Hepatocyte (in vitro differentiated cells): ENCODE measurements at places on chromosomes 3 and 15.

DNA sequence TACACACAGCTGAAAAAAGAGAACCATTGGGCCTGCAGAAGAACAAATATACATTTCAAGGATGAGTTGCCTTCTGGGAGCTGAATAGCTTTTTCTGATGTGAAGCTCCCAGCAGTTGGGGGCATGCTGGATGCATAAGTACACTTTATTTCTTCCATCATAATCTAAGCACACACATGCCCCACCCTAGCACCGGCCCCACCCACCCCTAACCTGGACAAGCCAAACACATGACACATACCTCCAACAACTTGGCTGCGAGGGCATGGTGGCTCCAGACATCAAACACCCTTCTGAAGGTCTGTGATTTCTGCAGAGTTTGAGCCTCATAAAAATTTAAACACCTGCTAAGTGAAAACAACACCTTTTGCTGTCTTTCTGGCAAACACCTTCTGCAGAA, 307.2 kb upstream of the TRIM42 start:
- H3K4me3 ChIP-seq: no peak overlapping the region
- H3K4me1 ChIP-seq: no peaks in the 10 kb centered on the region
- no peaks in the 10 kb centered on the region for H3K27me3 ChIP-seq
- H3K27ac ChIP-seq: no peak overlapping the region
- no peaks in the 10 kb centered on the region for H3K36me3 ChIP-seq

GRCh38 chr3:88191872-88192409, 42.2 kb downstream of the C3orf38 start:
- no peaks in the 10 kb centered on the region for H3K36me3 ChIP-seq
- H3K27me3 ChIP-seq: no peaks in the 10 kb centered on the region
- H3K27ac ChIP-seq: no peak overlapping the region
- no peak for DNase-seq
- no peak overlapping the region for H3K4me3 ChIP-seq
- H3K4me1 ChIP-seq: no peaks in the 10 kb centered on the region

GRCh38 chr3:178120367-178120766, 415.9 kb upstream of the KCNMB2 start:
- H3K4me3 ChIP-seq: no peak overlapping the region
- peak overlapping the region; percentile 51 for H3K27ac ChIP-seq
- H3K27me3 ChIP-seq: no peaks in the 10 kb centered on the region
- DNase-seq: no peak

DNA sequence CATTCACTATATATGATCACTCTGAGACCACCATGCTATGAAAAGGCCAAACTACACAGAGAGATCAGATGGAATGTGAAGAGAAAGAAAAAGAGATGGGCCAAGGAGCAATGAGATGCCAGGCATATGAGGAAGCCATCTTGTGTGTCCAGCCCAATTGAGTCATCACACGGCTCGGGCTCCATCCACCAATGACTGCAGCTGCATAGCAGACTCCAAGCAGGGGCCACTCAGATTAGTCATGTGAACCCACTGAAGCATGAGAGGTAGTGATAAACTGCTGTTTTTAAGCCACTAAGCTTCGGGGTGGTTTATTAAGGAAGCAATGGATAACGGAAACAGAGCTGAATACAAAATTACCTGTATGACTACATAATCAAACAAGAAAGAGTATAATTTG, 185.9 kb downstream of the SUCLG2 start:
- no peaks in the 10 kb centered on the region for H3K36me3 ChIP-seq
- H3K4me3 ChIP-seq: no peak overlapping the region
- H3K4me1 ChIP-seq: no peaks in the 10 kb centered on the region
- DNase-seq: no peak
- no peaks in the 10 kb centered on the region for H3K27me3 ChIP-seq
